ENCODE measurements at places on chromosomes 2 and 18.

DNA sequence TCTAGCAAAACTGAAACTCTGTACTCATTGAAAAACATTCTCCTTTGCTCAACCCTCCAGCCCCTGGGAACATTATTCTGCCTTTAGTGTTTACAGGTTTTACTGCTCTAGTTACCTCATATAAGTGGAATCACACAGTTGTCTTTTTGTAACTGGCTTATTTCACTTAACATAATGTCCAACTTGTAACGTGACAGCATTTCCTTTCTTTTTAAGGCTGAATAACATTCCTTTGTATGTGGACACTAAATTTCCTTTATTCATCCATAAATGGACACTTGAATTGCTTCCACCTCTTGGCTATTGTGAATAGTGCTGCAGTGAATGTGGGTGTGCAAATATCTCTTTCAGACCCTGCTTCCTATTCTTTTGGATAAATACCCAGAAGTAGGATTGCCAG, 144.9 kb downstream of the ACTR3 start:
- DNase-seq = no peak

DNA sequence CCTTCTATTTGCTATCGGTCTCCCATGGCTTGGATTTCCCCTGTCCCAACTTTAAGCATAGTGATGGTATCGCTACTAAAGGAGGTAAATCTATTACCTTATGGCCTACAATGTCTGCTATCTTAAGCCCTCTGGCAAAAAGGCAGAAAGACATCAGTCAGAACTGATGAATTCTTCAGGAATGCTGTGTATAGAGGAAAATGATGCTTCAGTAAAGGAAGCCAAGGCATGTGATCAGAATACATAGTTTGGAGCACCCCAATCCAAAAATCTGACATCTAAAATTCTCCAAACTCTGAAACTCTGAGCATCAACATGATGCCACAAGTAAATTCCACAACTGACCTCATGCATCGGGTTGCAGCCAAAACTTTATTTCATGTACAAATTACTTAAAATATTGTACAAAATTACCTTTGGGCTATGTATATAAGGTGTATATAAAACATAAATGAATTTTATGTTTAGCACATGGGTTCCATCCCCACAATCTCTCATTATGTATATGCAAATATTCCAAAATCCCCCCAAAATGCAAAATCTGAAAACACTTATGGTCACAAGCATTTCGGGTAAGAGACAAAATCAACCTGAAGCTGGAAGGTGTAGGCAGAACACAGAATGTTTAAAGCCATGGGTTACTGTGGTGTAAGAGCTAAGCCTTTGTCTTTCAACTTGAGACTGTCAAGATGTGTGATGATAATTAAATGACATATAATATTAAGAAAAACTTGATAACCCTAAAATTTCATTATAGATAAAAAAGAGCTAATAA, 66.2 kb downstream of the CUL3 start:
- no peak for DNase-seq

DNA sequence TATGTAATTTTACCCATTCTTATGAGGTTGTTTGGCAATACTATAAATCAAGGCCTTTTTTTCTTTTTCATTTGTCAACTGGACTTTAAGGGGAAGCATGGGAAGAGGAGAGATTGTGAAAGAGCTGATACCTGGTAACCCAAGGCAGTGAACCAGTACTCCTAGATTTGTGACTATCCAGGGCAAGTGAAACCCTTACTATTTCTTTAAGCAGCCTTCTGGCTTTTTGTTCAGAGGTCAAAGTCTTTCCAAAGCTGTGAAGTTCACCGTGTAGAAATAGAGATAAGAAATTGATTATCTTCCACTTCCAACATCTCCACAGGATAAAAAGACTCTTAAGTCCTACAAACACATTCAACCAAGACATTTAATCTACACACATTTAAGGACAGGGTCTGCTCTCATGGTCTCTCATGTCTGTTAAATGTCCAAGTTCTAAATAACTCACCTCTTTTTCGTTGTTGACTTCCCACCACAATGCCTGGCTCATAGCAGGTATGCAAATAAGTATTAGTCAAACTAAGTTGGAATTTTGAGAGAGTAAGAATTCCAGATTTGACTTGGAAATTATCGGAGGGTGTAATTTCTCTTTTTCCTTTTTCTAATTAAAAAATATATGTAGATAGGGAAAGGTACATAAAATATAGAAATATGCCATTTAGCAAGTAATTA, 485.8 kb downstream of the STK39 start:
- no peak for DNase-seq

DNA sequence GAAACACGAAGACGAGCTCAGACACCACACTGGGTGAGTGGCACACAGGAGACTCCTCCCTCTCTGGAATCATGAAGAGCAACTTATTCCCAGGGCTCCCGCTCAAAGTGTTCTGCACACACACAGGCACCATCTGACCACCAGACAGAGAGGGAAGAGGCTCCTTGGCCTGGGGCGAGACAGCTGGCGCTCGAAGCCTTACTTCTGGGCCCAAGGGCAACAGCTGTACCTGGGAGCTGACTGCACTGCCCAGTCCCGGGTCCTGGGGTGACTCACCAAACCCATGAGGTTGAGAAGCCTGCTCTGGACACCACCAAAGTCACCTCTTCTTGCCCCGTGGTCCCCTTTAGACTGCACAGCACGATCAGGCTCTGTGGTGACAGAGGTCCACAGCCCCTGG, 42.4 kb downstream of the ADCY3 start:
- DNase-seq = no peak

- DNase-seq = no peak
Observed at GRCh38 chr2:118061135-118061955, 26.9 kb upstream of the INSIG2 start.

DNA sequence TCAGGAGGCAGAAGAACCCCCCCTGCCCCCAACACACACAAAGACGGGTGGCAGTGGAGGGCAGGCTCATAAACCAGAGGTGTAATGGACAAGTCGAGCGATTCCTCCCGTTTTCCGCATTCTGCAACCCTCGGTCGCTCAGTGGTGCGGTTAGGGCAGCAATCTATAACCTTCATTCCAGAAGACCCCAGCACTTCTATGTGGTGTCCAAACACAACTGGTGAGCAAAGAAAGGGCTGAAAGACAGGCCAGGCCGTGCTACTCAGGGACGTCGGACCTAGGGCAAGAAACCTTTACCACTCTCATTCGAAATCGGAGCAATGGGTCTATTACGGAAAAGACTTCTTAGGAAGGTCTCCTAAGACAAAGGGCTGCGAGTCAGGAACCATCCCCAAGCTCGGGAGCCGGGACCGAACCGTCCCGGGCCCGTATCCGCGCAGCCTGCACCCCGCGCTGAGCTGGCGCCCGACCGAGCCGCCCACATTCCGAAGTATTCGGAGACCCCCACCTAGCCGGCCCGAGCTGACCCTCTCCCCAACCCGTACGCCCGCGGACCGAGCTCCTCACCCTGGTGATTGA, 568 bp downstream of the ARL5A start:
- peak; percentile 9 for DNase-seq

- DNase-seq = no peak
Observed at GRCh38 chr2:18474700-18475099, 85.8 kb downstream of the RDH14 start.

- peak; percentile 4 for DNase-seq
Observed at GRCh38 chr2:186641807-186642321, 52.0 kb upstream of the FAM171B start.

DNA sequence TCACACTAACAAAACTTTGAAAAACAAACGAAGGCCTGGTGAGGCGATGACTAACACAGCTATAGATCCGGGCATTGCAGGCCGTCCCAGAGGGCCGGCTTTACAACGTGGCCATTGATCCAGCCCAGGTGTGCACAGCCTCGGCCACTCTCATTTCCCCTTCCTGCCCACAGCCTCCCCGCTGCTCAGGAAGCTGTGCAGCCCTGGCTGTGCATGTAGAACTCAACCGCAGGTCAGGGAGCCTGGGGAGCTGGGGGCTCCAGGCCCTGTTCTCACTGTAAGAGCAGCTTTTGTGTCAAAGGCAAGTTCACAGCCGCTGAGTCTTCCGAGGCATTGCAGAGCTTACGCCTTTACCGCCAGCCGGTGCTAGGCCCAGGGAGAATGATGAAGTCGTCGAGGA, 87.2 kb downstream of the LONRF2 start:
- DNase-seq = no peak

DNA sequence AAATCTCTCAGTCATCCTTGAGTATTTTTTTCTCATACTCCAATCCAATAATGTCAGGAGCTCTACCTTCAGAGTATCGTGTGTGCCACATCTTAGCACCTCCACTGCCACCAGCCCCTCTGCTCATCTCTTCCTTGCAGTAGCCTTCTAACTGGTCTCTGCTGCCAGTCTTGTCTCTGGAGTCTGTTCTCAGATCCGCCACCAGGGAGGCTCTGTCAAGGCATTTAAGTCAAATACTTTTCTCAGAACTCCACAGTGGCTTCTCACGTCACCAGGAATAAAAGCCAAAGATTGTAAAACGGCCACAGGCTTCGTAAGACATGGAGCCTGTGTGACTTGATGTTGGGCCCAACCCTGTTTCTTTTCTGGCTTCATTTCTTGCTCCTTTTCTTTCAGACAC, 7.1 kb downstream of the UNC50 start:
- DNase-seq = no peak

DNA sequence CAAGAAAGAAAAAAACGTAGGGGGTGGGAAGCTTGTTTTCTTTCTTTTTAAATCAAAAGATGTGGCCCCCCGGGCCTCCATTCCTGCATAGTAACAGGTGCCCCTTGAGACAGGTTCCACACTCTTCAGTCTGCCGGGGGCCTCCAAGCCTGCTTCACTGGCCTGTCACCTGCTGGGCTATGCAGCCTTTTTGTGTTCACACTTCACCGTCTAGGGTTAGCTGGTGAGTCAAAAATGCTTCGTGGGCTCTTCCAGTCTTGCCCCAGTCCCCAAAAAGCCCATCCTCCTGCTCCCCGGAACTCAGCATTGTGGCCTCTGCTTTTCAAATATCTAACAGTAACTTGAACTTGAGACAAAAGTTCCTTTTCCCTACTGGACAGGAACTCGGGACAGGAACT, 67.9 kb downstream of the POLR1A start:
- DNase-seq = no peak

GRCh38 chr18:75654386-75654785, 226.9 kb upstream of the SMIM21 start:
- no peak for DNase-seq

DNA sequence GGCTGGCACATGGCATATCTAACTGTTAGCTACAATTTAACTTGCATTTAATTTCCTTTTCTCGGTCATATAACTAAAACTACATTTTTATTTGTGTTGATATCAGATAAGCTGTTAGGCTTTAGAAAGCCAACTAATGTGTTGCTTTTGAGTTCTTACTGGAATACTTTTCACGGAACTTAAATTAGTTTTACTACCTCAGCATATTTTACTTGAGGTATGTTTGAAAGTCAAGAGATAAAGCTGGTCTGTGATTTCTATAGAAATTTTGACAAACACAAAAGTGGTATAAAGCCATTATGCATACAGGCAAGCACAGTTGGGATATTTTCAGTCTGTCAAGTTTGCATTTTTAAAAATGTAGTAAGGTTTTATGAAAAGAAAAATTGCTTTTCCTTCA, 162.6 kb downstream of the ZNF804A start:
- DNase-seq = no peak

GRCh38 chr2:71888751-71889445, 258.8 kb downstream of the CYP26B1 start:
- DNase-seq = no peak

GRCh38 chr2:60408811-60409530, 144.5 kb downstream of the BCL11A start:
- DNase-seq = no peak

GRCh38 chr18:2570772-2571199, 519 bp downstream of the METTL4 start:
- no peak for DNase-seq

DNA sequence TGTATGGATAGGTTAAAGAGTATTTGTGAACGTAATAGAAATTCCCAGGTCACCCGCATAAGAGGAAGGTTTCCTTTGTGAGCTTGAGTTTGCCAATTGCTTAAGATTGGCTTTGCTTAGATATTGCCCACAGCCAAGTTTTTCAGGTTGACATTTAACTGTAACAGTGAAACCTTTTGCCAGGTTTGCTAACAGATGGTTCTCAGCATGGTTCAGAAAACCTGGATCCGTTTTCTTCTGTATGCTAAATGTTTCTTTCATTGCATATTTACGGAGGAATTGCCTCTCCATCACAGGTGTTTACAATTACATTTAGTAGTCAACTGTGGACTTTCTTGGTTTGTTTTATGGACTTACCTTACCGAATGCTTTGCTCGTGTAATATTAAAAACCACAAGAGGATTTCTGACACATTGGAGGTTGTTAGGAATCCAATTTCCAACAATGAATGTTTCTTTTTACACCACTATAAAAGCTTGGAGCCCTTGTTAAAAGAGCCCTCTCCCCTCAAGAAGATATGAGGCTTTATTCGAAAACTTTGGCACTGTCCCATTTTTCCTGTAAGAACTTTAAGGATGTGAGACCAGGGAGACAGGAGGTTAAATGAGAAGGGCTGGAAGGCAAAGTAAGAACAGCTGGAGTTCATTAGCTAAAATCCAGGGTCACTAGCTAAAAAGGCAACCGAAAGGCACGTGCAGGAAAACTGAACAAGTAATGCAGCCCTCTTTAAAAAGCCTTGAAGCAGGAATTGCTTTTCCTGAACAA, 7.8 kb downstream of the CDK15 start:
- DNase-seq = no peak

GRCh38 chr18:23330423-23330822, 122.7 kb upstream of the RIOK3 start:
- no peak for DNase-seq

DNA sequence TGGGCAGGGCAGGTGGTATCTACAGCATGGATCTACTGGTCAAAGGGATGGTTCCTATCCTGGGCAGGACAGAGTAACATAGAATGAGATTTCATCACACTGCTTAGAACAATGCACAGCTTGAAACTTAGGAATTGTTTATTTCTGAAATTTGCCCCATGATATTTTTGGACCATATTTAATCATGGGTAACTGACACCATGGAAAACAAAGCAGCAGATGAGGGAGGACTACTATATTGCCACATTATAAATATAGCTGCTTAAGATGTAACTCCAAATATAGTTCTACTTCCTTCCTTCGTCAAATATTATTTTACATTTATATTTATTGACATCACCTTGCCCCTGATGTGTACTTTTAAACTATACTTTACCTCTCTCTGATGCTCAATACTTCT, 254.7 kb downstream of the PTPRM start:
- no peak for DNase-seq

DNA sequence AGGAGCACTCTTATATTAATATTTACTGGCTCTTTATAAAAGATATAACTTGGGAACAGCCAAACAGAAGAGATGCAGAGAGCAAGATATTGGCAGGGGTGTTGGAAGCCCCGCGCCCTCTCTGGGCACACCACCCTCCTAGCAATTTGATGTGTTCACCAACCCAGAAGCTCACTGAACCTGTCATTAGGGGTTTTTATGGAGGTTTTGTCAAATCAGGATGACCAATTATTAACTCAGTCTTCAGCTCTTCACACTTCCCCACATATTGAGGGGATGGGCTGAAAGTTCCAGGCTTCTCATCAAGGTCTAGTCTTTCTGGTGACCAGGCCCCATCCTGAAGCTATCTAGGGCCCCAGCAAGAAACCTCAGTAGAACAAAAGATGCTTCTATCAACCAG, 10.9 kb upstream of the INO80D start:
- DNase-seq = no peak

Measured in activated T-cell treated with anti-CD3 and anti-CD28 coated beads for 4 hours (primary cell).